ENCODE measurements at places on chromosomes 12 and 14.

DNA sequence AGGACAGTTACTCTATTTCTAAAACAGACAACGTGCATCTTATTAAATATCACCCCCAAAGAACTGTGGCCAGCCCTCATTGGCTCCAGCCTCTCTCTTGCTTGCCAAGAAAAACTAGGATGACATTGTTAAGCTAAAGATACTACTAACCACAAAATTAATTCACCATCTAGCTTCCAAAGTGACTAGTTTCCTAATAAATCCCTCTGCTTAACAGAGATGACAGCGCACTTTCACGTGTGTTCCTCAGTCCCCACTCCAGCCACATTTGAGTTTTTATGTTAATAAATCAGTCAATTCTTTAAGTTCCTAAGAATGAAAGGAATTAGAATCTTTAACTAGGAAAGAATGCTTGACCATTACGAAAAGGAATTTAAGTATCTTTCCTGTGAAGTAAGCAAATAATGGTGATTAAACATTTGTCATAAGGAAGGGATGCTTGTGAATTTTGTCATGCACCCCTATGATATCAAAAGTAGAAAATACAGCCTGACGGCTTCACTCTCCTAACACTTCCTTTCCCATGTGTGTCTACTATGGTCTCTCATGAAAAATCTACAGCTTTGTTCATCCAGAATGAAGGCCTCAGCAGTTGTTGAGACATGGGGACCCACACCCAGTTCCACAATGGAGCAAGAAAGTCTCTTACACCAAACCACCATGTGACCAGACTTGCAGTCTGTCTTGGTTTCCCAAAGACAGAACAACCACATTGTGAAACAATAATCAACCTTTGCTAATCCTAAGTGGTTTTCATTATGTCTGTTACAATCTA is 8.1 kb downstream of the CORO1C start:
- DNase-seq, result no peak

GRCh38 chr12:57875753-57876547 is 29.4 kb upstream of the CTDSP2 start:
- DNase-seq, result no peak

DNA sequence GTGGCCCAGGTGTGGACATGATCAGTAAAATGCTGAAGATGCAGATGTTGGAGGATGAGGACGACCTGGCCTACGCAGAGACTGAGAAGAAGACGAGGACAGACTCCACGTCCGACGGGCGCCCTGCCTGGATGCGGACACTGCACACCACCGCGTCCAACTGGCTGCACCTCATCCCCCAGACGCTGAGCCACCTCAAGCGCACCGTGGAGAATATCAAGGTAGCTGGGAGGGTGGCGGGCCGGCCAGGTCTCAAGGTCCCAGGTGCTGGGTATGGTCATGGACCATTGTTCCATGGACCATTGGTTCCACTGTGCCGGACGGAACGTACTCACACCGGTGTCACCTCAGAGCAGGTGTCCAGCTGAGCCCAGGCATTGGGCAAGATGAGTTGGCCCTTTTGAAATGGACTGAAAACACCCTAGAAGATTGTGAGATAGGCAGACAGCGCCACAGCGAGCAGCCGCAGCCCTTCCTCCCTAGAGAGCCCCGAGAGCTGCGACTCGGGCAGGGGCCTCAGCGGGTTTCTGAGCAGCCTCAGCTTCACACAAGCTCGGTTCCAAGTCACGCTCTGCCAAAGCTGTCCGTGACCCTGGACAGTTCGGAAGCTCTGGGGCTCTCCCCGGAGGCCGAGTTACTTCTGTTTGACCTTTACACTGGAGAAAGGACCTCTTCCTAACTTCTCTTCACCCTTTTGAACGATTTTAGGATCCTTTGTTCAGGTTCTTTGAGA is 38.9 kb downstream of the HSP90AA1 start:
- no peak for DNase-seq

- DNase-seq, result no peak
Observed at GRCh38 chr12:115761784-115762183, 515.7 kb downstream of the MED13L start.

DNA sequence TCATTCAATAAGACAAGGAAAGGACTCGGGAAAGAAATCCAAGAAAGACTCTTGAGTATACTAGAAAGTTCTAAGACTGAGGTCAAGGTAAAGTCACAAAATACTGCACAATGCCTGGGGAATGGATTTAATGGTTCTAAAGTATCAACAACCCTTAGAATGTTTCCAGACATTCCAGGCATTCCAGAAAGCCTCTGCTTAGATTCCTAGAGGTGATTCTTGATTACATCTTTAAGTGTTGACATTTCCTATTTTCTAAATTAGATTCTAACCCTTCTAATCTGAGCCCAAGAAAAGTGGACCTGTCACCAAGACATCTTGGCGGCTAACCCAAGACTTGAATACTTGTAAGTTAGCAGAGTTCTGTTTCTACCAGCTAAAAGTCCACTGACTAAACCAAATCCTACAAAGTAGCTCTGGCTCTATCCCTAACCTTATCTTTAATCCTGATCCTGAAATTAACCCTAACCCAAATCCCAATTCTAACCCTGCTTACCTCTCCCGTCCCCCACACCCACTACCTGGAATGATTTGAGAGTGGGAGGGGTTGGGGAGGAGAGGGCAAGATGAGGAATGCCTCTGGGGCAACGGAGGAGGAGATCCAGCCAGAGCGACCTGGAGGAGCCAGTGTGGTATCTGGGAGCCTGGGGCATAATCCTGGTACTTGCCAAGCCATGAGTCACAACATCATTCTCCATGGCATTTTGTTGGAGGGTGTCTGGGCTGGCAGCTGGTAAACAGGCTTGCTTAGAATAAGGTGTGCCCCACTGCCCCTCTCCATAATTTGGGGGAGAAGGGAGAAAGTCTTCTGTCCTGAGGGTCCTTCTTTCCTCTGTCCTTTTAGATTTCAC is 93.4 kb upstream of the HOXC13 start:
- no peak for DNase-seq

DNA sequence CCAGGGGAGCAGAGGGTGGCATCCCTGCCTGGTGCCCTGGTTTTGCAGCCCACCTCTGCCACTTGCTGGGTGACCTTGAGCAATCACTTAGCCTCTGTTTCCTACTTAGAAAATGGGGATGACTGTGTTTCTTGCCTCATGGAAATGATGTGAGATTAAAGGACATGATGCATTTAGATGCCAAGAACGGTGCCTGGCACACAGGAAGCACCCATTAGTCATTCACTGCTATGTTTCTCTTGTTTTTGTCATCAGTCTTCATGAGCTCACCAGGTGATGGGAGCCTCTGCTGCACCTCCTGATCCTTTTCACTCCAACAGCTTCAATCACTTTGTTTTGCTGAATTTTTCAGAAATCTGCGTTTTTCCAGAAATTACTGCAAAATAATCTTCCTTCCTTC is 23.6 kb upstream of the ATF1 start:
- DNase-seq, result no peak

GRCh38 chr12:88035907-88036289 is 6.7 kb upstream of the C12orf50 start:
- DNase-seq, result no peak
